ENCODE measurements at places on chromosomes 7 and 10. TPM values are rescaled to one million over a fixed set of nuclear protein-coding genes. Genes with fewer than 3 reads are reported as not detected.

Gene SHTN1
- 0.95 TPM for total RNA-seq

Gene LBX1
- total RNA-seq: not detected

Gene TUBB8
- 1.3 TPM for total RNA-seq

Gene LEP
- total RNA-seq: not detected

Gene AOC1
- total RNA-seq: not detected
